Pulmonary artery endothelial cell (primary cell): ENCODE measurements at places on chromosomes 7 and 10.

DNA sequence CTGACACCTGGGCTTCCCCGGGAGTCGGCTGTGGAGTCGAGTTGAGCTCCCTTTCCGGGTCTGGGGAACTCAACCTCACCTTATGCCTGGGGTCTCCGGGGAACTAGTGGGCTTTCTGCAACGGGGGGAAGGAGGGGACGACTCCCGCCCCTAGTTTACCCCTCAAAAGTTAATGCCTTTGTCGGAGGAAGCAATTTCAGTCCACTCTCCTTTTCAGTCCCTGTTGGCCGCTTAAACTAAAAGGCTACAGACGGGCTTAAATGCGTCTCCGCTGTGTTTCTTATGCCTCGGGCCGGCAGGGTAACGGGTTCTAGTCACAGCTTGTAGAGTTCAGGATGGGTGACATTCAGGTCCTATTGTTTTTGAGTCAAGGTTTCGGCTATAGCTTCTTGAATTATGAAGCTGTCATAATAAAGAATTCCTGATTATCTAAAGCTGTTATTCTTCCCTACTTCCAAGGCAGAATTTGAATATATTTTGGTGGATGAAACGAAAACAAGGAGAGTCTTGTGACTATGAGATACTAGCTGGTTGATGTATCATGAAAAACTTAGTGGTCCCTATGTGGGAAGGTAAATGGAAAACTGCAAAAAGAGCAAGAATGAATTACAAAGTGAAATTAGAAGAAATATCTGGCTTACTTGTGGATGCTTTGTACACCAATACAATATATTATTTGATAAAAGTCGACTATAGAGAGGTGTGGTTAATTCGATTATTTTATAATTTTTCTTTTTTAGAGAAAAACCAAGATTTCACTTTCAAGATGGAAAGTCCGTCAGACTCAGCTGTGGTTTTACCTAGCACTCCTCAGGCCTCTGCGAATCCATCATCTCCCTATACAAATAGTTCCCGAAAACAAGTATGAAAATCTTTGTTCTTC lies 495 bp downstream of the SFR1 start:
- no peak for DNase-seq

GRCh38 chr10:75841266-75841665 lies 409.8 kb downstream of the LRMDA start:
- no peak for DNase-seq

- DNase-seq = no peak
These were observed 244.4 kb downstream of the RPS24 start for GRCh38 chr10:78278058-78278404.

DNA sequence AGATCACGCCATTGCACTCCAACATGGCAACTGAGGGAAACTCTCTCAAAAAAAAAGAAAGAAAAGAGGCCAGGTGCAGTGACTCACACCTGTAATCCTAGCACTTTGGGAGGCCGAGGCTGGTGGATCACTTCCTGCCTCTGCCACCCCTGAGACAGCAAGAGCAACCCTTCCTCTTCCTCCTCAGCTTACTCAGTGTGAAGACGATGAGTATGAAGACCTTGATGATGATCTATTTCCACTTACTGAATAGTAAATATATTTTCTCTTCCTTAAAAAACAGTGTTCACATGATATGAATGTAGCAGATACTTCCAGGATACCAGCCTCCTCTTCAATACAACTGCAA lies 2.1 kb upstream of the ZKSCAN1 start:
- DNase-seq = no peak

GRCh38 chr7:134766779-134767519 lies 12.5 kb upstream of the CALD1 start:
- DNase-seq = no peak

- DNase-seq = no peak
These were observed 631 bp downstream of the HPS6 start for GRCh38 chr10:102065561-102066398.

GRCh38 chr10:18402853-18403252 lies 248.5 kb downstream of the NSUN6 start:
- no peak for DNase-seq

DNA sequence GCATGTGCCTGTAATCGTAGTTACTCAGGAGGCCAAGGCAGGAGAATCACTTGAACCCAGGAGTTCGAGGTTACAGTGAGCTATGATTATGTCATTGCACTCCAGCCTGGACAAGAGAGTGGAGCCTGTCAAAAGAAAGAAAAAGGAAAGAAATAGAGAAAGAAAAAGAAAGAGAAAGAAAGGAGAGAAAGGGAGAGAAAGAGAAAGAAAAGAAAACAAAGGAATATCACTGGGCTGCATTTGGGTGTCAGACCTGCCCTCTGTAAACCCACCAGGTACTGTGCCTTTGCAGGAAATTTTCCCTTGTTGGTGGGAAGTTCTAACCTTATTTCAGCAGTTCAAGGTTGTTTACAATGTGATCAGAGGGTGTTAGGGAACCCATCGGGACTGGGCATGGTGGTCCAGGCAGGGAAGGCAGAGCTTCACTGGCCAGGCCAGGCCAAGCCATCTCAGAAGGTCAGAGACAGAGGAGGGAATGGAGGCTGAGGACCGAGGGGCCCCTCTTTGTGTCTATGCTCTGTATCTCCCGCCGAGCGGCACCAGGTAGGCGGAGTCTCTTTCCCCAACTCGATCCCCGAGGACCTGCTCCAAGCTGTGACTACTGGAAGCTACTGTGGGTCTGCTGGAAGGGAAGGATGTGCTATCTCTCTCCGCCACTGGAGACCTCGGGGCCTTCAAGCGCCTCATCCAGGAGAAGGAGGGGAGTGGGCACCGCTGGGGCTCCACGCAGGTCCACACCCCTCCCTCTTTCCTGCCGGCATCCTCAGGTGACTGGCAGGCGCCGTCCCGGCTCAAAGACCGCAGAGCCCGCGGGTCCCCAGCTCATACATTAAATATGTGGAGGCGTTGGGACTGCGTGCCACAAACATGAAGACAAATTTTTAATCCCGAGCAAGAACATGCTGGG lies 15.2 kb upstream of the KAZALD1 start:
- no peak for DNase-seq

GRCh38 chr7:136194878-136195277 lies 217.7 kb upstream of the MTPN start:
- no peak for DNase-seq

DNA sequence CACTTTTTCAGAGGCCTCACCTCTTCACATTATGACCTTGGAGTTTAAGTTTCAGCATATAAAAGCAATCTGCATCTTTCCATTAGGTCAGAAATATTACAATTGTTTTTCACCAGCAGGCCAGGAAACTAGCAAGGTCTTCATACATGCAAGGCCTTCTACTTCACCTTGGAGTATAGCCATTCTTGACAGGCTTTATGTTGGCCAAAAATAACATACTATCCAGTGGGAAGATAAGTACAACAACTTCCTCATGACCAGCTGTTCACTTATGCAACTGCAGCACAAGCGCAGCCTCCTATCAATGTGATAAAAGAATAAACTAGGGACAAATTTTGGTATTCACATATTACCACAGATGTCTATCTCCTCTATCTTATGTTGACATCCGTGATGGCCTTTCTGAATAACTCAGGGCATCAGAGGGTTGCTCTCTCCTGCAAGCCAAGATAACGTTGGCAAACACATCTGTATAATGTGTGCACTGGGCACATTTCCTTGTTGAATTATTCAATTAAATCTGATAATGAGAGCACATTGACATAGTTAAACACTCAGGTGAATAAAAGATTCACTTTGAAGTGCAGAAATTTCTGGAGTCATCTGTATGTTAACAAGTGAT lies 239.8 kb downstream of the FZD1 start:
- DNase-seq = no peak

DNA sequence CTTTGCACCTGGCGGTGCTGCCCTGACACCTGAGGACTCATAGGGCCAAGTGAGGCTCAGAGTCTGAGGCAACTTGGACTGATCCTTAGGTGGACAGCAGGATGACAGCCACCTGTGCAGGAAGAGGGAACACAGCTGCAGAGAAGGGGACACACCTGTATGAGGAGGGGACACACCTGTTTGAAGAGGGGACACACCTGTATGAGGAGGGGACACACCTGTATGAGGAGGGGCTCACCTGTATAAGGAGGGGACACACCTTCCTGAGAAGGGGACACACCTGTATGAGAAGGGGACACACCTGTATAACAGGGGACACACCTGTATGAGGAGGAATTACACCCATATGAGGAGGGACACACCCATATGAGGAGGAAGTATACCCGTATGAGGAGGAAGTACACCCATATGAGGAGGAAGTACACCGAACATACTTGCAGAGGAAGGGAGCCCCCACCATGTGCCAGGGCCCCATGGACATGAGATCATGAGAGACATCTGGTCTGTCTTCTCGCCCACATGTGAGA lies 285.9 kb downstream of the ADARB2 start:
- DNase-seq = no peak

GRCh38 chr10:64458306-64458705 lies 937.1 kb downstream of the REEP3 start:
- no peak for DNase-seq

DNA sequence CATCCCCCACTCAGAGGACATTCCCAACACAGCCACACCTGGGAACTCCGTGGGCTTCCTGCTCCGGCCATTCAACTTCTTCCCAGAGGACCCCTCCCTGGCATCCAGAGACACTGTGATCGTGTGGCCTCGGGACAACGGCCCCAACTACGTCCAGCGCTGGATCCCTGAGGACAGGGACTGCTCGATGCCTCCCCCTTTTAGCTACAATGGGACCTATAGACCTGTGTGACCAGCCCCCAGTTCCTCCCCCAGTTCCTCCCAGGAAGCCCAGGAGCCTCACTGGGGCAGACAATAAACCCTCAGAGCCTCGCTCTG lies 8.6 kb downstream of the AOC1 start:
- DNase-seq = no peak

DNA sequence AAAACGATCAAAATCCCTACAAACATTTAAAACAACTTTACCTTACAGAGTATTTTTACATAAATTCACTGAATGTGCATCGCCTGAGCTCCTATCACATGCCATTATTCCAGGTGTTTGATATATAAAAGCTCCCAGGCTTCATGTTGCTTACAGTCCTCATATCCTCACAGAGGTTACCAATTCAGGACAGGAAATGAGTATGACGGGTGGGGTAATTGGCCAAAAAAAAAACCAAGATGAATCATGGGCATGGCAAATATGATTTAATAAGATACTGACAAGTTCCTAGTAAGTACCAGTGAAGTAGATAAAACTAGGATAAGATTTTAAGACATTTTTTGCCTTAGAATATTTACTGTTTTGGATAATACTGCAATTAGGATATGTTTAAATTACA lies 135.8 kb downstream of the KMT2E start:
- no peak for DNase-seq

DNA sequence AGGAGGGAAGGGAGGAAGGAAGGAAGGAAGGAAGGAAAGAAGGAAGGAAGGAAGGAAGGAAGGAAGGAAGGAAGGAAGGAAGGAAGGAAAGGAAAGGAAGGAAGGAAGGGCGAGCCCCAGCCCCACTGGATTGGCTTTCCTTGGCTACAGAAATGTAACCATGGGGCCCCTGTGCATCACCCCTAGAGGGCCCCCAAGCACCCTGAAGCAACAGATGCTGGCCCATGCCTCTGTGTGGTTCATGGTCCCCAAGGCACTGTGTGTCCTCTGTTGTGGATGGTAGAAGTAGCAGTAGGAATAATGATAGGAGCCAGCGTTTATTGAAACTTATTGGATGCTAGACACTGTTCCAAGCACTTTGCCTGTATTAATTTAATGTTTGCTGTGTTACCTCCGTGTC lies 116.6 kb upstream of the MACROH2A2 start:
- no peak for DNase-seq

DNA sequence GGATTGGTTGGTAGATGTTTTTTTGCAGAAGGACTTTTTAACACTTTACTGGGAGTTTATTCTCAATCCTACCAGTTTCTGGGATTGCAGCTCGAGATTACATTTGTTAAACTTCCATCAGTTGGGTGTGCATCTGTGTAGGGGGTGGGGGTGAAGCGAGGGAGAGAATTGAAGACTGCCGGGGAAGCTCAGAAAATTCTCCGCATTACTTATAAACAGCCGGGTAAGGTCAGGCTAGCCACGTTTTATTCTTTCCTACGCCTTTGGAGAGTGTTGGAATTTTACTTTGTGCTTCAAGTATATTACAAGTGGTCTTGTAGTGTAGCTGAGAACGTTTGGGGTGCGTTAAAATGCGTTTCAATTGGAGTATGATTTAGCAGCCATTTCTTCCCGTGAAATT lies 1.1 kb downstream of the PALS2 start:
- no peak for DNase-seq

DNA sequence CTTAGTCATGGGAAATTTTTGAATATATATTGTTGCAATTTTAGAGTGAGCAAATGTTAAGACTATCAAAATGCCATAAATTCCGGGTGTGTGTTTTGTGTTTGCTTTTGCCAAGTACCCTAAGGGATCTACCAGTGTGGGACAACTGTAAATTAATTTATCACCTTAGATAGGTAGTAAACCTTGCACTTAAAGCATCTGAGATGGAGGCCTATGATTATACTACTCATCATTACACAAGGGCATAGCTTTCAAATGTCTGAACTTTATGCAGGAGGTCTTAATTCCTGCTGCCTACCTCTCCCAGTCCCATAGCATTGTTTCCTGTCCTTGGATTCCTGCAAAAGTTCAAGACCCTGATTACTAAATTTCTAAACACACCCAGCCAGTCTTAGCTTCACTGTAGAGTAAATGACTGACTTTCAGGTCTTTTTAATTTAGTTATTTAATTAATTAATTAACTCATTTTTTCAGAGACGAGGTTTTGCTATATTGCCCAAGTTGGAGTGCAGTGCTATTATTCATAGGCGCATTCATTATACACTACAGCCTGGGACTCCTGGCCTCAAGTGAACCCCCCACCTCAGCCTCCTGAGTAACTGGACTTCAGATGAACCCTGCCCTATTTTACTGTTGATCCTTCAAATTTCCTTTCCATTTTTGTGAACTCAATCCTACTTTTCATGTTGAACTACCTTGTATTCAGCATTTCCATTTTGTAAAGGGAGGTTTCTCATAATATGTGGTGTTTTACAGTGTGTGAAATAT lies 47.0 kb downstream of the THSD7A start:
- DNase-seq = no peak

DNA sequence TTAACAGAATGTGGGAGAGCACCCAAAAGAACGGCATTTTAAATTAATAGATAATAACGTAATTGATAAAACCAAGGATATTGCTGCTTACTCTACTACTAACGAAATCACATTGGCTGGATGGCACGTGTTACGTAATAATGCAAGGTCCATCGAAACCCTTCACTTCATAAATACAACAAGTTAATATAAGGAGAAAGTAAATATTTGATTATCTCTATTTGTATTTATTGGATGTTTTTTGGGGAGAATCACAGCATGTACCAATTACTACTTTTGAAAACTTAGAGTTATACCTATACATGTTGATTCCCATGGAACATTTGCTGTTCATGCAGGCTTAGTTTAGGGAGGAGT lies 1.6 kb downstream of the PRKG1 start:
- DNase-seq = no peak

DNA sequence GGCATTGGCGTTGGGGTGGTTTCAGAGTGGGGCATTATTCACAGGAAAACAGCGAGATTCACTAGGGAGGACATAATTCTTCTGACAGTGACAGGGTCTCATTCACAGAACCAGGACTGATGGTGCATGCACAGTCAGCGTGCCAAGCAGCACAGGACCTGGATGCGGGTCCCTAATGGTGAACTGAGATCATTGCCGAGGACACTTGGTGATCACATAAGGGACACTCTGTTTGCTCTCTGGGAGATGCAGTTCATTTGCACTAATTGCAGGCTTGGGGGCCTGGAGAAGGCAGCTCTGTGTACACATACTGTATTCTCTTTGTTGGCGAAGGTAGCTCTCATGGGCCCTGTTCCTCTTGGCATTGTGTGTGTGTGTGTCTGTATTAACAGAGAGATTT lies 716.1 kb downstream of the PHTF2 start:
- DNase-seq = no peak
